ENCODE measurements at places on chromosomes 11 and 22.

- DNase-seq: no peak
Measured at GRCh38 chr11:115148101-115148500, 356.1 kb downstream of the CADM1 start.

GRCh38 chr11:106234794-106235193, 157.3 kb downstream of the AASDHPPT start:
- DNase-seq: no peak

- no peak for DNase-seq
Measured at GRCh38 chr11:14700593-14700992, 57.0 kb downstream of the PDE3B start.

- DNase-seq: no peak
Measured at GRCh38 chr11:95101935-95102334, 12.3 kb downstream of the ENDOD1 start.

DNA sequence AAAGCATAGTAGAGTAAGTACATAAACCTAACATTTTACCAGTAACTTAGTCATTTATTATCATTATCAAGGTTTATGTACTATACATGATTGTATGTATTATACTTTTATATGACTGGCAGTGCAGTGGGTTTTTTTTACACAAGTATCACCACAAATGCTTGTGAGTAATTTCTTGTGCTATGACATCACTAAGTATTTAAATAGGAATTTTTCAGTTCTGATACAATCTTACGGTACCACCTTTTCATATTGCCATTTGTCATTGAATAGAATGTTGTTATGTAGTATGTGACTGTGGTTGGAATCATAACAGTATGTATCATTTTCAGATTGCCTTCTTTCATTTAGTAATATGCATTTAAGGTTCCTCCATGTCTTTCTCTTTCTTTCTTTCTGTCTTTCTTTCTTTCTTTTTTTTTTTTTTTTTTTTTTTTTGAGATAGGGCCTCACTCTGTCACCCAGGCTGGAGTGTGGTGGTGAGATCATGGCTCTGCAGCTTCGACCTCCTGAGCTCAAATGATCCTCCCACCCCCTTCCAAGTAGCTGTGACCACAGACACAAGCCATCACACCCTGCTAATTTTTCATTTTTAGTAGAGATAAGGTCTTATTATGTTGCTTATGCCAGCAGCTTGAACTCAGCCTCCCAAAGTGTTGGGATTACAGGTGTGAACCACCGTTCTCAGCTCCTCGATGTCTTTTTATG, 18.6 kb downstream of the ATM start:
- DNase-seq: no peak

- peak; percentile 54 for DNase-seq
Measured at GRCh38 chr11:8964324-8965320, at the start of gene TMEM9B. TSS of gene TMEM9B (minus strand) at chr11:8964442. CDS start at chr11:8964313, 129 bp downstream.

DNA sequence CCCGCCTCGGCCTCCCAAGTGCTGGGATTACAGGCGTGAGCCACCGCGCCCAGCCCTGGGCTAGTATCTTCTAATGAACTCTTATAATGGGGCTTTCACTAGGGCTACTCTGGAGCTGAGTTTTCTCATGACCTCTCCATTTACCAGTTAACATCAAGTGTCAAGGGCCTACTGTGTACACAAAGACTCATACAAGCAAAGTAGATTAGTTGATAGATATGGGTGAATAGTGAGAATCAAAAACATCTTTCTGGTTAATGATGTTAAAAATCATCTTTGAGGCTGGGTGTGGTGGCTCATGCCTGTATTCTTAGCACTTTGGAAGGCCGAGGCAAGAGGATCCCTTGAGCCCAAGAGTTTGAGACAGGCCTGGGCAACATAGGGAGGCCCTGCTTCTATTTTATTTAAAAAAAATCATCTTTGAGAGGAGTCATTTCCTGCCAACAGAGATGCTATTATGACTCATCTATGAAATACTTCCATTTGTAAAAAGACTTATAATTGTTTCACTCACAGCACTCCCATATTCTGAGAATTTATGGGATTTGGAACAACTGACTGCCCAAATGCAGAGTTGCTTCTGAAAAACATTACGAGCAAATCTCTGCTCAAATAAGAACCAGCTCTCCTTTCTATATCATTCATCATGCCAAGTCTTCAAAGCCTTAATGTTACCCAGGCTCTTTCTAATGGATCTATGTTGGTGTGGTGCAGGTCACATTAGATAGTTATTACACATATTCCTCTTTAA, 57.0 kb downstream of the GDPD4 start:
- no peak for DNase-seq

DNA sequence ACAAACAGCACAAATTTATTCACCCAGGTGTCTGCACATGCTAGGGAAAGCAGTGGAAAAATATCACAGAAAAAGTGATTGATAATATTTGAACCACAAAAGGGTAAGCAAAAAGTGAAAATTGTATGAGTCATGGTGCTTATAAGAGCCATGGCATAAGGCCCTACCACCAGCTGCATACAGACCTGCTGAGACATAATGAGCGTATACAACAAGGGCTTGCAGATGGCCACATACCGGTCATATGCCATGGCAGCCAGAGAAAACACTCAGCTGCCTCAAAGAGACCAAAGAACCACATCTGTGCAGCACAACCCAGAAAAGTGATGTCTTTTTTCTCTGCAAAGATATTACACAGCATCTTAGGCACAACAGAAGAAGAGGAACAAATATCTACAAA, 71.4 kb upstream of the OR9G4 start:
- no peak for DNase-seq

Data from effector CD4-positive, alpha-beta T cell (primary cell).